NCI-H1417 (cell line): ENCODE measurements at places on chromosomes 3 and 15.

DNA sequence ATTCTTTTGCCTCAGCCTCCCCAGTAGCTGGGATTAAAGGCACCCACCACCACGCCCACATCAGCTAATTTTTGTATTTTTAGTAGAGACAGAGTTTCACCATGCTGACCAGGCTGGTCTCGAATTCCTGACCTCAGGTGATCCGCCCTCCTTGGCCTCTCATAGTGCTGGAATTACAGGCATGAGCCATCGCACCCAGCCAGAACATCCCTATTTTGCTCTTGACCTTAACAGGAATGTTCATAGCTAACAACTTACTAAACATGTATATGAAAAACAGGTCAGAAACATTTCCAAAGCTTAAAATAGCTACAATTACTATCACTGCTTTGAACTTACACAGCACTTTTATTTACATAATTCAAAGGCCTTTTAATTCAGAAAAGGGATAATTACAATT lies 33.7 kb downstream of the UQCC5 start:
- no peak for DNase-seq

DNA sequence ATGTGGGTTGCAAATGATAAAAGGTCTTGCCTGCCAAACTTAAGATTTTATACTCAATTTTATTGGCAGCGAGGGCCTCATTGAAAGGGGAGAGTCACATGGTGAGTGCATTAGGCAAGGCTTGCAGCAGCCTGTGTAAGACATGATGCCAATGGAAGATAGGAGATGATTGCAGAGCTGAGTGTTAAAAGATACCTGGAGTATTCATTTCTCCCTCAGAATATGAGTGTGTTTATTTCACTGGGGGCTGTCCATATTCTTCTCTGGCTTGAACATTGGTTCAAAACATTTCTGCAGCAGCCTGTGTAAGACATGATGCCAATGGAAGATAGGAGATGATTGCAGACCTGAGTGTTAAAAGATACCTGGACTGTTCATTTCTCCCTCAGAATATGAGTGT lies 165.2 kb upstream of the NUDT16 start:
- DNase-seq: no peak

- no peak for DNase-seq
Measured at GRCh38 chr3:128841926-128842920, 37.2 kb upstream of the ACAD9 start.

DNA sequence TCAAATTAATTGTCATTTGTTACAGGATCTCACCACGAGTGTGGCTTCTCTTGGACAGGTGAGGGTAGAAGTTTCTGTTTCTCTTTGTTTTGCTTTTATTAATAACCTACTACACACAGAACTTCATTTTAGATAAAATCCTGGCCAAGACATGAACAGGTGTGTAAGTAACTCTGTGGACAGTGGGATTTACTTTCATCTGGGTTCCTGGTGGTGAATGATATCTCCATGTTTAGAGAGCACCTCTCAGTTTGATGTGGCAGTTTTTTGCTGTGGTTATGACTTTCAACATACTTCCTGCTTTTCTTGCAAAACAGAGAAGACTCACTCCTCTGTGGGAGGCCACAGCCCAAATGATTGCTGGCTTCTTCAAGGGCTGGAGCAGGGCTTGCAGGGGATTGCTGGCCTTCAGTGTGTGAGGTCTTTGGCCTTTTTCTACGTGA lies 71.1 kb upstream of the XCR1 start:
- DNase-seq: no peak

DNA sequence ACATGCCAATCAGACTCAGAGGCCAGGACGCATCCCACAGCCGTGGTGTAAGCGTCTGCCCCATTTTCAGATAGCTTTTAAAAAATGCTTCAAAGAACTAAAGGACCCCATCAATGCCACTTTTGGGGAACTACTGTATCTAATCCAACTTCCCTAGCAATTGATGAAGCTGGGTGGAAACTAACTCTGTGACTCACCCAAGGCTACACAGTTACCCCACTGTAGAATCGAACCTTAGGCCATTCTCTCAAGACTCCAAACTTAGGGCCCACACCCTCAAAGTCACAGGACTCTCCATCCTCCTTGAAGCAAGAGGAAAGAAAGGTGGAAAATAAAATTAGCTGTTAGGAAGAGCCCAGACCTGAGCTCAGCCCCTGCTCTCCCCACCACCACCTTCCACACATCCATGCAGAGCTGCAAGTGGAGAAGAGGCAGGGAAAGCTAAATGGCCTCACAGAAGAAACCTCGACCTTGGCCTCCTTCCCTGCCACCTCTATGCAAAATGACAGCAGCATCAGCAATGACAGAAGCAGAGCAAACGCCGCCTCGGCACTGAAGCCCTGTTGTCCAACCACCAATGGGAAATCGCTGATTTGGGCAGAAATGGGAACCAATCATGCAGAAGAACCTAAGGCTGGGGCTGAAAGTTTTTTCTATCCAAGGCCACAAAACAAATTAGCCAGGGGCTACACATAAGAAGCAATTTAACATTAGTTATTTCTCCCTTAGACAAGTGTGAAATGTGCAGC lies 22.2 kb downstream of the ANP32A start:
- DNase-seq: no peak

GRCh38 chr3:53890726-53891475 lies 758 bp downstream of the SELENOK start:
- peak; percentile 6 for DNase-seq

DNA sequence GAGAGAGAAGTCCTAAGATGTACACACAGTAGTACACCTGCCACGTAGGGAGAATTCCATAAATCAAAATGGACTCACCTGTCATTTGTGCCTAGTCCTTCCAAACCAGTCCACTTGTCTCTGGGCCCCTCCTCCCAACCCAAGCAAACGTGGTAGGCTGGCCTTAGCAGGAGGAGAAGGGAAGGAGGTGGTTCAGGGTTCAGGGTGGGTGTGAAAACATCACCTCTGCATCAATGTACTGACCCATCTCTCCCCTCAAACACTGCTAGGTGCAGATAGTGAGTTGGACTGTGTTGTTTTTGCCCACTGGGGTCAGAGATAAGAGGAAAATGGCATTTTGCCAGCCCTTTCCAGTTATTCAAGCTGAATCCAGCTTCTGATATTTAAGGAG lies 99.3 kb downstream of the MME start:
- DNase-seq: no peak

- peak; percentile 27 for DNase-seq
Measured at GRCh38 chr15:68646156-68646555, 67.4 kb downstream of the CORO2B start.

GRCh38 chr3:87501076-87501475 lies 224.7 kb upstream of the POU1F1 start:
- DNase-seq: no peak

DNA sequence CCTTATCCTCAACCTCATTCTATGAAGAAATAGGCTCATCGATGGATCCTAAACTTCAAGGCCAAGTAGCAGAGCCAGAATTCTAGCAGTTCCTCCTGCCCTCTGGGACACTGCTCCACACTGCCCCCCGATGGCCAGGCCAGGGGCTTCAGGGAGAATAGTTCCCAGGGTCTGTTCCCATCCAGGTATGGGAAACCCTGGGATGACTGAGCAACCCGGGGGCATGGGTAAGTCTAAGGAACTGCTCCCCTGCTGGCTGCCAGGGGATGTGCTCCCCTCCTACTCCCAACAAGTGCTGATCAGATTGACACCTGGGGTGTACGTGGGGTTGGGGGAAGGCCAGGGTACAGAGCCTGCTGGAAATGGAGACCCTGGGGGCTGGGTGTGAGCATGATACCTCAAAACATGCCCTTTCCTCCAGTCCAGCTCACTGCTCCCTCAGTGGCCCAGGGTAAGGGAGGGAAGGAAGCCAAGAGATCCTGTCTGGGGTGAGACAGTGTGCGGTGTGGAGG lies 7.6 kb downstream of the ULK3 start:
- no peak for DNase-seq

DNA sequence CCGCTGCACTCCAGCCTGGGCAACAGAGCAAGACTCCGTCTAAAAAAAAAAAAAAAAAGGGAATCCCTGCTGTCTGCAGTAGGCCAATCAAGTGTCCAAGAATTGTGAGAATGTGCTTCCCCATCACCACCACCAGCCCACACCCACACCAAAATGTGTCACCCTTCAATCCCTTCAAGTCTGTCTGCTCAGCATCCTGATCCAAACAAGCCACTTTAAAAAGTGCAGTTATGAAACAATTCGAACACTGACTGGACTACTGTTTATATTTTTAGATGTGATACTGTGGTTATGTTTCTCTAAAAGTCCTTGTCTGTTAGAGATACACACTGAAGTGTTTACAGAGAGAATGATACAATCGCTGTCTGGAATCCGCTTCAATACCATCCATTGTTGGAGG lies 78.1 kb upstream of the CGNL1 start:
- DNase-seq: no peak

GRCh38 chr3:179035232-179035631 lies 36.4 kb downstream of the ZMAT3 start:
- DNase-seq: no peak

DNA sequence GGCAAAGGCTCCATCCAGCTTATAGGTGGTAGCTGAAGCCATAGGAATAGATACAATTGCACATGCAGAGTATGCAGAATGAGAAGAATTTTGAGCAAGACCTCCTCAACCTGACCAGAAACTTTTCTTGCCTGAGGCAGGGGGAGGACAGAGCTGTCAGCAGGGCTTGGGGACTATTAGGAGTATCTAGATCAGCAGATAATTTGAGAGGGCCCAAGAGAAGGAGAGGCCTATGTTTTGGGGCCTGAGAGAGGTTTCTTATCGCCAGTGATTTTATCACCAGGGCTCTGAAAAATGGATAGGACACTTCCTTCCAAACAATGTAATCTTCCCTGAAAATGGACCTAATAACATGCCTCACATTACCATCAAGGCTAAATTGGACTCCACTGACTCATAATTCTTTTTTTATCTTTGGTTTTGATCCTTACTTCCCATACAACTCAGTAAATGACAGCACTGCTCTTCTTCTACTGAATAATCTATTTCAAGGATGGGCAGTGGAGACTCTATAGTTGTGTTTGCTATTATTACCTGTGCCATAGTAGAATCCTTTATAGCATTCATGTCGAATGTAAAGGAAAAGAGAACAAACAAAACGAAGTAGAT lies 15.8 kb upstream of the RAMAC start:
- no peak for DNase-seq
